ENCODE measurements at places on chromosomes 5 and 9.

DNA sequence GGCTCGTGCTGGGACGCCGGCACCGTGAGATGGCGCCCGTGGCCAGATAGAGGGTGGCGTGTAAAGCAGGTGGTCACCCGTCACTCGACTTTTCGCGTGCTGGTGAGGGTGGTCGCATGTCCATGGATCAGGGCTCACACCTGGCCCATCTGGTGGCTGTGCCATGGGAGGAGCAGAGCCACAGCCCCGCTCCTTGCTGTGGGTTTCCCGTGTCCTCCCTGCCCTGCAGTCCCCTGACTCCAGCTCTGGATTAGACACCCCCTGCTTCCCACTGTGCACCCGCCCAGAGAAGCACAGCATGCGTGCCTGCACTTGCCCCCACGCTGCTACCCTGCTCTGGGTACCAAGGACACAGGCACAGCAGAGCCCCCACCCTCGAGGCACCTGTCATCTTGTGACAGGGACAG lies 1.8 kb upstream of the TMEM250 start:
- DNase-seq: no peak

GRCh38 chr9:93576258-93577077 lies at the start of gene PHF2:
Gene PHF2, plus strand, starts transcription at chr9:93576584. Its CDS starts 190 bp downstream, at chr9:93576774.
- peak; percentile 87 for DNase-seq

DNA sequence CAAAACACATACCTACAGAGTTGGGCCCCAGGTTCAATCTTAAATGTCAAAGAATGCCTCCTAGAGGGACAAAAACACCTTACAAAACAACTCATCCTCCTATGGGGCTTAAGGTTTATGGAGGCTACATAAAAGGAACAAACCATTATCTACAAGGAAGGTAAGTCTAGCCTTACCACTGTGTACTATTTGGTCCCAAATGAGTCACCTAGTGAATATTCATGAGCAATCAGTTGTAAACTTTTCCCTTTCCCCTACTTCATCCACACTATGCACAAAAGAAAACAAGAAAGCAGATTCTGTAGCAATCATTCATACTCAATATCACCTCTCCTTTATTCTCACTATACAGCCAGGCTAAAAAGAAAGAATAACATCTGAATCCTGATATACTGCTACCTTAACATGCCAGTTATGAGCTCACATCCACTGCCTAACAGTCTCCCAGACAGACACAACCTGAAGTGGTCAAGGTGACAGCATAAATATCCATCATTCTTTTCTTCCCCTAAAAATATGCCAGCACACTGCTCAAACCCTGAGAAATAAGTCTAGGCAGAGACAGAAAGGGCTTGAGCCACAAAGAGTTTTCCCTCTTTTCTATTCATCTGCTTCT lies 6.2 kb downstream of the OXCT1 start:
- no peak for DNase-seq

DNA sequence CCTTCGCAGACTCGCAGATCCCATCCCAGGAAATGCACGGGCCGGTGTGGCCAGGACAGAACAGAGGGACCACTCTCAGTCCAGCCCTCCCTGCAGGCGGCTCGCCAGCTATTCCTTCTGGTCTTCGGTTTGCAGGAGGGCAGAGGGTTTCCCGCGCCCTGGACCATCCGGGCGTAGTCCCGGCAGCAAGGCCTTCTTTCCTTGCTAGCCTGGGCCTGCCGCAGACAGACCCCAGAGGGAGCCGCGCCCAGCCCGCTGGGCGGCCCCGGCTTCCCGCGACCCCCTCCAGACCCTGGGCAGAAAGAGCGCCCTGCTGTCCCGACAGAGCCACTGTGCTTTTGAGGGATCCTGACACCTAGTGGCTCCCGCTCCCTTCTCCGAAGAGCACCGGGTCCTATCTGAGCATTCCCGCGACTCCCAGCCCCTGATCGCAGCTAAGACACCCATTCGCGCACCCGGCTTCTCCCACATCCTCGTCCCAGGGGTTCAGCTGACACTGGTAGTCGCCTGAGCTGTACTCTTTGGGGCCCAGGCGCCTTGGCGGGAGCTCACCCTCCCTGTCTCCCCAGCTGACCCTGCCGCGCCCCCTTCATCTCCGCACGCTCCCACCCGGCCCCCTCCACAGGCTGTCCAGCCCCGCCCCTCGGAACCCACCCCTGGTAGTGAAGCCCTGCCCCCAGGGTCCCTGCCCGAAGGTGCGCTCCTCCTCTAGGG lies 1.1 kb downstream of the CFAP90 start:
- DNase-seq: peak; percentile 37

DNA sequence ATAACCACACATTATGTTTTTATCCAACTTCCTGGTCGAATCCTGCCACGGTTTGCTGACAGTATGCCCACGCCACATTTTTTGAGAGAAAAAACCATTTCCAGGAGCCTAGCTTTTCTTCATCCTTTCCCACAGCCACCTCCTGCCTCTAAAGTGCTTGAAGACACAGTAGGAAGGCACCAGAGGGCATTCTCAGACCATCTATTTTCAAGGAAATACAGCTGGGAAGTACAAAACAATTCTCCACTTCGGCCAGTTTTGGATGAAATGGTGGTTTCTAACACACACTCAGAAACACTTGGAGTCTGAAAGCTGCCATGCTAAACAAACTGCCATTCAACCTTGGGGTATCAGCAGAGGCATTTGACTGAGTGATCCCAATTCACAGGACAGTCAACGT lies 86.3 kb upstream of the RPS23 start:
- DNase-seq: no peak

All from GM20000 (cell line).